ENCODE measurements at places on chromosomes 1 and 21. TPM values are rescaled to one million over a fixed set of nuclear protein-coding genes. Genes with fewer than 3 reads are reported as not detected.

DNA sequence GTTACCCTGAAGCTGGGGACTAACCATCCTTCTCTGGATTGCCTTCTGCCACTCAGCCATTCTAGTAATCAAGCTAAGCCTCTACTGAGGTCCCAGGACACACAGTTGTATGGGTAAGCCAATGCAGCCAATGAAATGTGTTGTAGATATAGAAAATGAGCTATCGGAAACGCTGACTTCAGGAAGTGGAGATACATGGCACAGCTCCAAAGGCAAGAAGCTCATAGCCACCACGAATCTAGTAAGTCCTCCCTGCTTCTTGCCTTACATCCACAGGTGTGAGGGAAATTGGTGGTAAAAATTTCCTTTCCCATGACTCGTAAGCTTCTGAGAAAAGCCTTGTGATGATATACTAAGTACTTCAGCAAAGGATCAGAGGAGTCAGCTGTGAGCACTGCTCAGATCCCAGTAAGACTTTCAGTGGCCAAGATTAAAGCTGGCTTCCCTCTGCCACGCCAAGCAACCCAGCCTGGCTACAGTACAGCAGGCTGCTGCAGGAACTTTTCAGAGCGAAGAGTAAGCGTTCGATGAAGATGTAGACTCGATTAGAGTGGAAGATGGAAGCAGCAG is 117.7 kb downstream of the SIM2 start:
- H3K4me1 ChIP-seq, result no peaks in the 10 kb centered on the region
- no peaks in the 10 kb centered on the region for H3K36me3 ChIP-seq
- no peak overlapping the region for H3K27ac ChIP-seq
- no peak overlapping the region for H3K4me3 ChIP-seq
- no peaks in the 10 kb centered on the region for H3K27me3 ChIP-seq

DNA sequence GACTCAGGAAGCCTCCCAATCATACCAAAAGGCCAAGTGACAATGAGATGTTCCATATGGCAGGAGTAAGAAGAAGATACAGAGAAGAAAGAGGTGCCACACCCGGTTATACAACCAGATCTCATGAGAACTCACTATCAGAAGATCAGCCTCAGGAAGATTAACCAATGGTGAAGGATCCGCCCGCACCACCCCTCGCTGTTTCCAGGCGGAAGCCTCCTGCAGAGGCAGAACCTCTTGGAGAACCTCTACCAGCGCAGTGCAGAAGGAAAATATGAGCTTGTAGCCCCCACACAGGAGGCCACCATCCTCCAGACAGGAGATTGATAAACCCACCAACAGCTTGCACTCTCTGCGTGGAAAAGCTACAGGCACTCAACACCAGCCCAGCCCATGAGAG is 245.1 kb downstream of the POTED start:
- DNase-seq, result no peak
- no peaks in the 10 kb centered on the region for H3K27me3 ChIP-seq
- no peak overlapping the region for H3K27ac ChIP-seq
- no peaks in the 10 kb centered on the region for H3K4me1 ChIP-seq
- no peak overlapping the region for H3K4me3 ChIP-seq

DNA sequence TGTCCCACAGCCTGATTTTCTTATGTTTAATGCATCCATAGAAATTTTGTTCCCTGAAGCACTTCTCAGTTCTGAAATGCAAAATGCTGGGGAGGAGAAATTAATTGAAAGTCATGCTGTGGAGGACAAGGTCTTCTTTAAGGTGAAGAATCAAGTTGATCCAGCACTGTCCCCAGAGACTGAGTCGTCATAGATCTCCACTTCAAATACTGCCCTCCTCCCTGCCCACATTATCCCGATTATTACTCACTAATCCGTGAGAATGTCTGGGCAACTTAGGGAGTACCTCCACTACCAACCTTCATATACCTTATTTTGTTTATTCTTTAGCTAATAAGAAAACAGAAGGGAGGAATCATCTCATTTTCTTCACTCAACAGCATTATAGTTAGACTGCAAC is 70.0 kb upstream of the FMN2 start:
- no peak overlapping the region for H3K27ac ChIP-seq
- H3K4me1 ChIP-seq, result no peaks in the 10 kb centered on the region
- DNase-seq, result no peak
- no peaks in the 10 kb centered on the region for H3K27me3 ChIP-seq
- no peak overlapping the region for H3K4me3 ChIP-seq

- H3K4me3 ChIP-seq, result no peak overlapping the region
- no peaks in the 10 kb centered on the region for H3K4me1 ChIP-seq
- H3K36me3 ChIP-seq, result no peaks in the 10 kb centered on the region
- H3K27ac ChIP-seq, result no peak overlapping the region
- H3K27me3 ChIP-seq, result no peaks in the 10 kb centered on the region
These were observed 137.4 kb upstream of the USP25 start for GRCh38 chr21:15592271-15592860.

DNA sequence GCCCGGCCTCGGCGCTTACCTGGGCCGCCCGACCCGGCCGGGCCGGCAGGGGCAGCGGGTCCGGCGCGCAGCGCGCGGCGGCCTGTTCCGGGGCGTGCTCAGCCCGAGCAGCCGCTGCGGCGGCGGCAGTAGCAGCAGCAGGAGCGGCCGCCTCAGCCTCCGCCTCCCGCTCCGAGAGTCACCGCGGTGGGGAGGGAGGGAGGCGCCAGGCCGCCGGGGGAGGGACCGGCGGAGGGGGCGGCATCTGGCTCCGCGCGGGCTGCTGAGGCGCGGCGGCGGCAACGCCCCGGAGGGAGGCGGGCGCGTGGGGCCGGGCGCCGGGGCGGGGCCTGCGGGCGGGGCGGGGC is at the start of gene CTNNBIP1:
TSS of gene CTNNBIP1 (minus strand) at position 194 of the 347 bp plus-strand sequence. CDS start 38,205 bp downstream, outside the sequence.
- no peaks in the 10 kb centered on the region for H3K36me3 ChIP-seq
- no peaks in the 10 kb centered on the region for H3K27me3 ChIP-seq
- peak within 1 kb of the TSS; percentile 93 for H3K27ac ChIP-seq

The F3 gene
- 5.9 TPM for polyA plus RNA-seq

The SDF4 gene
- polyA plus RNA-seq, result 86.7 TPM

All from left lung (tissue), 14 donors.